Hematopoietic multipotent progenitor cell treated with erythropoietin and hydrocortisone succinate and interleukin-3 and kit ligand, for 6 days (in vitro differentiated cells): ENCODE measurements at places on chromosomes 3 and 15.

- DNase-seq, result no peak
These were observed 213.3 kb upstream of the THRB start for GRCh38 chr3:24707936-24708335.

DNA sequence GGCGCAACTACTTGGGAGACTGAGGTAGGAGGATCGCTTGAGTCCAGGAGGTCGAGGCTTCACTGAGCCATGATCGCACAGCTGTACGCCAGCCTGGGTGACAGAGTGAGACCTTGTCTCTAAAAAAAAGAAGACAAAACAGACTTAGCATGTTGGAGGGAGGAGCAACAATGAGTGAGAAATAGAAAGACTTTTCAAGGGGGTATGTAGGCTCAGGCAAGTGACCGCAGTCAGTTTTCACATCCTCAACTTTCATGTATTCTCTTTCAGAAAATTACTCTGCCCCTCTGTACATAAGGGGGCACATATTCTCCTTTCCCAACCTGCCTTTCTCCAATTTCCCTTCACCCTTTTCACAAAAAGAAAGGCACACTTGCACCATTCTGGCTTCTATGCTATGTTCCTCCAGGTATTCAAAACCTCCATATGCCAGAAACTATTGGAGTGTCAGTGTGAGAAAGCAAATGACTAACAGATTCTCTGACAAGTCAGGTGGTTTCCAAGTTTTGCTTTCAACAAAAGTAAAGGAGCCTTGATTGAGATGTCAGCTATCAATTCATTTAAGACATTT lies 7.6 kb downstream of the NSUN3 start:
- DNase-seq, result no peak

- no peak for DNase-seq
These were observed 72.9 kb downstream of the EPHA3 start for GRCh38 chr3:89180334-89180733.

GRCh38 chr15:77901251-77901881 lies 176.1 kb downstream of the TBC1D2B start:
- no peak for DNase-seq

GRCh38 chr3:165796701-165797100 lies 40.5 kb downstream of the BCHE start:
- DNase-seq, result no peak

DNA sequence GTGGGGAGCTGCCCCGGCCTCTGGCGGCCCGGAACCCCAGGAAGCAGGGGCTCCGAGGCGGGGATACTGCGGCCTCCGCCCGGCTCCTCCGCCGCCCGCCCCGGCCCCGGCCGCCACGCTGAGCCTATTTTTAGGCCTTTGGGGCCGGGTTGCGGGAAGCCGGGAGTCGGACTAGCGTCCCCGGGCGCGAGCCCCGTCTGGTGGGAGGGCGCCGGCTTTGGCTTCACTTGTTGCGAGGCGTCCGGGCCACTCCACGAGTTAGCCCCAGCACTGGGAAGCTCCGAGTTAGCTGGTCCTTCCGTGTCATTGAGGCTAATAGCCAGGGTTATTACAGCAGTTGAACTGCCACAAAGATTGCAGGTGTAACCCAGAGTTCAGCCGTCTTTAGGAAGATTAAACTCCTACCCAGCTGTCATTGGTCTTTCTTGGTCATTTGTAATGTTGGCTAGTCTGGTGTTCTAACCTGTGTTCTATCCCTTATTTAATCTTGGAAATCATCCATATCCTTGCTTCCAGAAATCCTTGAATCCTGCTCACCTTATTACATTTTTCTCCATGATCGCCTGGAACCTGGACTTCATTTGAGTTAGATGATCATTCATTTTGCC lies 791 bp downstream of the GYG1 start:
- peak; percentile 63 for DNase-seq

GRCh38 chr3:138289260-138289659 lies 40.4 kb downstream of the NME9 start:
- no peak for DNase-seq

DNA sequence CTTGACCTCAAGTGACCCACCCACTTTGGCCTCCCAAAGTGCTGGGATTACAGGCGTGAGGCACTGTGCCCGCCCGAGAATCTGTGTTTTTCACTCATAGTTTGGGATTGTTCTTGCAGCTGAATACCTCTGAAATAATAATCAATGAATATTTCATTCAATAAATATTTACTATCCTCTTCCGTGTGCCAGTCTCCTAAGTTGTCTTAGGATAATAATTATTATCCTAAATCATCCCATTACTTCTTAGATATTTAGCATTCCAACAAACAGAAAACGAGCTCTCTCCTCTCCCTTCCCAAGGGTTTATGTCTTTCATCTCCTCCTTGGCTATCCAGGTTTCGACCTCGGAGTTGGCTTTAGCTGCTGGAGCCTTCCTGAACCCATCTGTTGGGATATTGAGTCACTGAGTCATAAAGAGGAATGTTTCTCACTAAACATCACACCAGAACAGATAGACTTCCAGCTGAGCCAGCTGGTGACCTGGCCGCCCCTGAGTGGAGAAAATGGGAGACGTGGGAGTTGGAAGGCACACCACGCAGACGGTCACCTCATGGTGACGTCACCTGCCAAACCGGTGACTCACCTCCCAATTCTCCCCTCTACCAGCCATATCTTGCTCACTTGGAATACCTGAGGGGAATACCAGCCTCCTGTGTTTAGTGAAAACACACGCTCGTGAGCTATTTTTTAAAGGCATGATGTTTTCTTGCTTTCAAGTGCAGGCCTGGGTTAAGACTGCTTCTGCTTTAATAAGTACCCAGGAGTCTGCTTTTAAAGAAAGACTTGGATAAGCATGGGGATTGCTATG lies 43.9 kb downstream of the BHLHE40 start:
- DNase-seq, result no peak

- DNase-seq, result no peak
These were observed 96.8 kb downstream of the ADAMTS17 start for GRCh38 chr15:100244796-100245486.

GRCh38 chr3:189139611-189139940 lies 32.2 kb upstream of the TPRG1 start:
- no peak for DNase-seq

DNA sequence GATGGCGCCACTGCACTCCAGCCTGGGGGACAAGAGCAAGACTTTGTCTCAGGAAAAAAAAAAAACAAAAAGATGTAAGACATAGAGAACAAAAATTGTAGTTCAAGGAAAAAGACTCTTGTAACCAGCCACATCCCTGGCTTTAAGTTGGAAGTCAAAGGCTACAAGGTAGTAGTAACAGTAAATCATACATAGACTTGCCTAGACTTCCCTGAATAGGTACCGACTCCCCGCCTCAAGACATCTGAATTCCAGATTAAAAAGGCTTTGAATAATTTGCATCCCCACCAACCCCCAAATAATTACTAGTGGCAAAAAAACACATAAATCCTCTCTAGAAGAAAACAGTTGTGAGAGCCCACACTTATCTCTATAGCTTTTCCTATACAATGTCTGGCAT lies 55.6 kb downstream of the INO80 start:
- no peak for DNase-seq

- DNase-seq, result no peak
These were observed 193.3 kb upstream of the CTDSPL start for GRCh38 chr3:37668431-37668817.

DNA sequence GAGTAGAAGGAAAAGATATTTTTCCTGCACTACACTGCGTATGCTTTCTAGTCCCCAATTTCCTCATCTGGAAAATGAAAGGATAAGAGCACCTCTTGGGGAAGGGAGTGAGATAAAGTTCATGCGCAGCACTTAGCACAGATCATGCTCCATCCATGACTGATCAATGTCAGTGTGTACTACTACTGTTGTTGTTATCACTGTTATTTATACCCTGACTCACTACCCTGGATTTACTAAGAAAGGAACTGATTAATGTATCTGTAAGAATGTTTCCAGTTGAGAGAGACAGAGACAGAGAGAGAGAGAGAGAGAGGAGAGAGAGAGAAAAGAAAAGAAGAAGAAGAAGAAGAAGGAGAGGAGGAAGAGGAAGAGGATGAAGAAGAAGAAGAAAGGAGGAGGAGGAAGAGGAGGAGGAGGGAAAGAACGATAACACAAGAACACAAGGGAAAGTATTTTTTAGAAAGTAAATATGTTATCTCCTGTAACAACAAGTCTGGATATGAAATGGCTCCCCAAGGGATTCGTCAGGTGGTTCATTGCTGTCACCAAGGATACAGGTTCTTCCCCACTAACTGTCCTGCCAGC lies 212.2 kb upstream of the PROK2 start:
- no peak for DNase-seq
